ENCODE measurements at places on chromosomes 7 and 10.

- DNase-seq: no peak
Observed at GRCh38 chr7:142104550-142105527, 6.7 kb upstream of the MGAM2 start.

DNA sequence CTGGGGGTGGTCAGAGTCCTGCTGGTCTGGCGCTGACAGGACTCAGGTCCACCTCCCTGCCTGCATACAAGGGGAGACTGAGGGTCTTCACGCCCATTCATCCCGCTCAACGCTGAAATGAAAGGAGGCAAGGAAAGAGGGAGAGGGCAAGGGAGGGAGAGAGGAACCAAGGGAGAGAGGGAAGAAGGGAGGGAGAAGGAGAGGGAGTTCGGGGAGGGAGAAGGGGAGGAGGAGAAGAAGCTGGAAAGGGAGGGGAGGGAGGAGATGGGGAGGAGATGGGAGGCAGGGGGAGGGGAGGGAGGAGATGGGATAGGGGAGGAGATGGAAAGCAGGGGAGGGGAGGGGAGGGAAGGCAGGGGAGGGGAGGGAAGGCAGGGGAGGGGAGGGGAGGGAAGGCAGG, 69.4 kb upstream of the INPP5A start:
- DNase-seq: no peak

DNA sequence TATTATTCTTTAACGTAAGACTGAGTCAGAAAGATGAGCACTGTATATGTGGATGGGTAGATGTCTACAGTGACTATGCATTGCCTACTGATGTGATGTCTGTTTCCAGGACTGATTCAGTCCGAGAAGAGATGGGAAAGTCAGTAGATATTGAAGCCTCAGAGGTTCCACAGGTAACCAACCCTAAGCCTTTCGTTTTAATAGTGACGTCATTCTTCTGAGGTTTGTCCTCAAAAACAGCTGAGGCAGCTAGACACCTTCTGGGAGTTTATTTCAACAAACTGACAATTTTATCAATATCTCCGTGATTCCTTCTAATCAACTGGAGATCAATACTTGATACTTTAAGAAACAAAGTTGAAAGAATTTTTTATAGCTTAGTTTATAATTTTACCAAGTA, 171.6 kb downstream of the LHFPL3 start:
- no peak for DNase-seq

GRCh38 chr7:106504645-106505044, 156.3 kb downstream of the CCDC71L start:
- DNase-seq: no peak

DNA sequence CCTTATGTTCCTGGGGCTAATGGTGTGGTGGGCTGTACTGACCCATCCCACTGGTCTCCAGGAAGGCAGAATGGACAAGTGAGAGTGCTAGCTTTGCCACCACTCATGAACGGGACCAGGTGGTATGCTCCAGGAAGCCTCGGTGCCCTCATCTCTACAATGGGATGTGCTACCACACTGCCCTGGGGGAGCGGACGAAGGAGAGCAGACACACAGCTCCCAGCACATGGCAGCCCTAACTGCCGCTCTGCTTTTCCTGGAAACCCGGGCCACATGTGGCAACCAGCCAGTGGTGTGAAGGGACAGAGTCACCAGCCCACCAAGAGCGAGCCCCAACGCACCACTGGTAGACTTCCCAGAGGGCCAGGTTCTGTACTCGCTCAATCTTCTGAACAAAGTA, 35.8 kb downstream of the PARP12 start:
- DNase-seq: no peak

GRCh38 chr7:117472335-117472734, 7.5 kb upstream of the CFTR start:
- no peak for DNase-seq

DNA sequence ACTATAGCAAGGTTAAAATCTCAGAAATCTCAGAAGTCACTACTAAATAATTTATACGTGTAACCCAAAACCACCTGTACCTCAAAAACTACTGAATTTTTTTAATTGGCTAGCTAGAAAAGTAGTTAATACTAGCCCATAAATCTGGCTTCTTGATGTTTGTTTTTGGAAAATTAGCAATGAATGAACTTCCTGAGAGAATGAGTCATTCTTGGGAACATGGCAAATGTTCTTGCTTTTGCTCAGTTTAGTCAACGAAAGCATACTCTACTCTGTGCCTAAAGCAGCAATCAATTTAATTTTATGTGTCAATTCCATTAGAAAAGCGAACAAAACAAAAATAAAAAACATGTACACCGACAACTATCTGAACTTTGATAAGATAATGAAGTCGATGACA, 69.2 kb downstream of the SEMA3E start:
- no peak for DNase-seq

- no peak for DNase-seq
Observed at GRCh38 chr7:133568544-133568943, 315.7 kb downstream of the EXOC4 start.

- peak; percentile 98 for DNase-seq
Observed at GRCh38 chr7:128862571-128863432, at the start of gene ATP6V1F. Gene ATP6V1F, plus strand, starts transcription at chr7:128862856. Its CDS starts 49 bp downstream, at chr7:128862905.

GRCh38 chr10:118745056-118745455, 9.7 kb downstream of the CACUL1 start:
- no peak for DNase-seq

DNA sequence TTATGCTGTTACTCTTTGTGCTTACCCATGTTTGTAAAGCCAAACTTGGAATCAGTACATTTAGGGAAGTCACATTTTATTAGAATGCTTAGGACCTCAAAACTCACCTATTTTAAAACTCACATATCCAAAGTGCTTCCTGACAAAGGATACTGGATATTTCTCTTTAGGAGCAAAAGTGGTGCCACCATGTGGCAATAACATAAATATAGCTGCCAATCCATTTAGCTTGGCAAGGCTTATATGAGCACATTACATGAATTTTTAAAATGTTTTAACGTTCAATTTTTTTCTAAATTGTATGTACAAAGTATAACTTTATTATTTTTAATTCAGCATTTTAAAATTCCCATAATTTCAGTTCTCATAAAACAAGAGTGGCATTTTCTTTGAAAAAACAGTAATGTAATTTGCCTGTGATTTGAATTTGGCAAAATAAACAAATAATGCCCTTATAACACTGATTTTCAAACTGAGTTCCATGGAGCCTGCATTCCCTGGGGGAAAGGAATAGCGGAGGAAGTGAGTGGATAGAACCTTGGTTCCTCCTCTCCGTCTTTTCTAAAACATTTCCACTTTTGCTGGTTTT, 75.4 kb downstream of the HDAC9 start:
- DNase-seq: no peak

DNA sequence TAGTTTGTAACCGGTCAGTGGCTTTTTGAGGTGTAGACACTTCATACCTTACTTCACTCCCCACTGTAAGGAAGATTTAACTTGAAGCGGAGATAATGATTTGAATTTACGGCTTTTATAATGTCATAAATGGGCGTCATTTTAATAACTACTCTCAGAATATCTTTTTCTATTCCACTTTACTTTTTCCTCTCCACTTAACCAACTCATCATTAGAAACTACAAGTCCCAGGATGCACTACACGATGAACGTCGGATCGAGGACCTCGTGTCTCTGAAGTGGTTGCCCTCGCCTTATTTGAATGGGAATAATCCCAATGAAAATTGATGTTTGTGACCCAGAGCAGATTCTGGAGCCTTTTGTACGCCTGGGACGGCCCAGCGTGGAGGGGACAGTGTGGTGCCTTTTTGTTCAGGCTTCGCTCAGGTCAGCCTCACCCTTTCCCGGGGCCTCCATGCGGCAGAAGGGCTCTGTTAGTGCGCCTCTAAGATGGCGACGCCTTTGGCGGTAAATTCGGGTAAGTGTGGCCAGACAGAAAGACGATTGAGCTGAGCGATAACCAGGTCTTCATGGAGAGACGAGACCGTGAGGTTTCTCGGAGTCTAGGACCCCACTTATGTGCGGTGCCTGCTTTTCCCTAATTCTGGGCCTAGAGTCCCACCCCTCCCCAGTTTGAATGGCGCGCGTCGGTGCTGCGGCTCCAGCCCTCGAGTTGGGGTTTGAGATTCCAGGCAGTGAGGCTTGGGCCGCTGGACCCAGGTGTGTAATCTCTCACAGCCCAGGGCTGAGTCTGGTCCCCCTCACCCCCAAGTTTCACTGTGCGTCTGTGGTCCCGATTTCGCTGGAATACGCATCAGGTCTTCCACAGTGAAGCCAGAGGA, at the start of gene NUP205:
Gene NUP205, plus strand, starts transcription at position 463 of the 882 bp plus-strand sequence. Its CDS starts 28 bp downstream, at position 491.
- peak; percentile 87 for DNase-seq

GRCh38 chr7:149642589-149642988, 130.8 kb downstream of the ZNF467 start:
- DNase-seq: no peak

DNA sequence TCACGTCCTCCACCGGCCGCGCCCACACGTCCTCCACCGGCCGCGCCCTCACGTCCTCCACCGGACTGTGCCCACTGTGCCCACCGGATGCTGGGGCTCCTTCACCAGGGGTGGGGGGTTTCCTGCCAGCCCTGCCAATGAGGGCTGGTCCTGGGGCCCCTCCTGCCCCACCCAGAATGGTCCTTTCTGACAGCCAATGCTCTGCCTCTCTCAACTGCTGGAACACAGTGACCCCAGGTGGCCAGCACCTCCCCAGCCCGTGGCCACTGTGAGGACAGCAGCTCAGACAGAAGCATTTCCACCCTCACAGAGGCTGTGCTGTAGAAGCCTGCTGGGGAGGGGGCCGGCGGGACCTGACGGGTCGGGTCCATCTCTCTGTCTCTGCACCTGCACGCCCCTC, 90.1 kb upstream of the DNAAF5 start:
- no peak for DNase-seq

DNA sequence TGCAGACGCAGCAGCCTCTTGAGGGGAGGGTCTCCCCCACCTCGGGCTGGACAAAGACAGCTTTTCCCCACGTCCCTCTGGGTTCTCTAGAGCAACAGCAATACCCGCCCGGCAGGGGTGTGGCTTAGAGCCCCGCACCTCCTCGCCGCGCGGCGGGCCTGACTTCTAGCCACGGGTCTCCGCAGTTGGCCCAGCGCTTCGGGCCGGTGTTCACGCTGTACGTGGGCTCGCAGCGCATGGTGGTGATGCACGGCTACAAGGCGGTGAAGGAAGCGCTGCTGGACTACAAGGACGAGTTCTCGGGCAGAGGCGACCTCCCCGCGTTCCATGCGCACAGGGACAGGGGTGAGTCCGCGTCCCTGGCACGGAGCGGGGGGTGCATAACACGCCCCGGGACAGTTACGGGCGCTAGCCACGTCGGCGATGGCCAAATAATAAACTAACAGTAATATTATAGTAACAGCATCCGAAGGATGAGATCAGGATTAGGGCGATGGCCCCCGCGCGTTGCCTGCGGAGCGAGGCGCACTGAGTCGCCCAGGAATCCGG, 1.2 kb downstream of the CYP2E1 start:
- no peak for DNase-seq

DNA sequence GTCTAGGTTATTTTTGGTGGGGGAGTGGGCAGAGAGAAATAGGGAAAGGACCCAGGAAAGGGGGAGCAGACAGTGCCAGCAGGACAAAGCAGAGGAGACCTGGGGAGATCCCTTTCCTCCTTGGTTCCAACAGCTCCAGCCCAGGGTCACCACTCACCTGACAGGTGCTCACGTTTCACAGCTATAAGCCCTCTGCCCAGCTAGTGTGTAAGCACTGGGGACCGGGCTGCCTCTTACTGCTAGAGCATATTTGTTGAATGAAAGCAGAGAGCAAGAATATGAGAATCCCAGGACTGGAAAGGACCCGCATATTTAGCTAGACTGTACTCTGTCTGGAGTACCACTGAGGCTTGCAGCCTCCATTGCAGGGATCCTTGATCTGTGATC, 6.7 kb downstream of the ZCCHC24 start:
- no peak for DNase-seq

DNA sequence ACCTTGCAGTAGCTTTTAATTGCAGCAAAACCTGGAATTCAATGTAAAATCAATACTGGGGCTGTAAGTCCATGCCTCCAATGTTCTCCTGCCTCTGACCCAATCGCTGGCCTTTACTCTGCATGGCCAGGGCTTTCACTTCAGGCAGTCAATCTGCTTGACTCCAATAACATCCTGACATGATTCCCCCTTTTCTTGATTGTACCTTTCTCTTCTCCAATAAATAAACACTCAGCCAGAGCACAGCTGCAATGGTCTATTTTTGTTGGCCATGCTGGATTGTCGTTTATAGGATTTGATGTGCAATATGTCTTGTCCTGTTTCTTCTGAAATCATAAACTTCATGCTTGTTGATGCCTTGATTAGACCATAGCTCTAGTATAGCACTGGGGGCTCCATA, 97.8 kb upstream of the COL1A2 start:
- no peak for DNase-seq

DNA sequence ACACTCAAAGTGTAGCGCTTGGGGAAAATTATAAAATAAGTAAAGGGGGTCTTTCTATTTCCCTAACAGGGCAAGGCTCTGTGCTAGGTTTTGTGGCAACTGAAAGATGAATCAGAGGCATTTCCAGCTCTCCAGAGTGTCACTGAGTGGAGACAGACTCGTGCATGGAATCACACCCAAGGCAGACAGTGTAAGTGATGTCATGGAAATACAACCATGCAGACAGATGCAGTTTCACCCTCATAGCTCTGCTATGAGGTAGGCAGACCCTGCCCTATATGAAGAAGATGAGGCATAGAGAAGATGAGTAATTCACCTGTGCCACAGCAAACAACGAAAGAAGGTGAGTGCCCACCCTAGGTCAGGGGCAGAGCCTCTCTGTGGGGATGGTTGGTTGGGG, 57.2 kb upstream of the PITRM1 start:
- DNase-seq: no peak

DNA sequence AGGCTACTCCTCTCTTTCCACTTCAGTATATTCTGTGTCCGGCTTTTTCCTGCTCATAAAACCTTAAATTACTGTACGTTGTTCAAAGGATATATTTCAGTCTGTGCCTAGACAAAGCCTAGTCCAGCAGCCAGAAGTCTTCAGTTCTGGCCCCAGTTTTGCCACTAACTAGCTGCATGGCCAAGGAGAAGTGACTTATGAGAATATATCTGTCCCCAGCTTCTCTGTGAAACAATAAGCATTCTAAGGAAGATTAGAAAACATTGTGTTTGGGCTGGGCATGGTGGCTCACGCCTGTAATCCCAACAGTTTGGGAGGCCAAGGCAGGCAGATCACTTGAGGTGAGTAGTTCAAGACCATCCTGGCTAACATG, 105.0 kb upstream of the HDAC9 start:
- no peak for DNase-seq

DNA sequence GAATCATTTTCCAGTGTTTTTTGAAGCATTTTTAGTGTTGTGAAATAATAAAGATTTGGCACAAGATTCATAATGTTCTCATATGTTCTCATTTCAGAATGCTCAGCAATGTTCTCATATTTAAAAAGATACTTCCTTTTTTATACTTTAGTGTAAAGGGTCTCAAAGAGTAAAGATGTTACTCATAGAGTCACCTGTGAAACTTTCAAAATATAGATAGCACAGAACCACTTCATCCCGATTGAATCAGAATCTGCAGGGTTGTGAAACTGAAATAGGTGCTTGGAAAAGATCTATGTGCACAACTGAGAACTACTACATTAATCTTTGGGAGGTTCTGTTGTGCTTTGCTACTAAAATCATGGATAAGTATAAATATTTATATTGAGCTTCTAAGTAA, 144.7 kb downstream of the MDFIC start:
- no peak for DNase-seq

GRCh38 chr10:84088626-84089025, 50.7 kb upstream of the GHITM start:
- no peak for DNase-seq

All from D341Med (cell line).